ENCODE measurements at places on chromosomes 5 and 9.

- no peak for DNase-seq
These were observed 185.5 kb downstream of the HSD17B3 start for GRCh38 chr9:96116275-96117064.

- no peak for DNase-seq
These were observed 81.0 kb upstream of the TRIO start for GRCh38 chr5:14062178-14062577.

DNA sequence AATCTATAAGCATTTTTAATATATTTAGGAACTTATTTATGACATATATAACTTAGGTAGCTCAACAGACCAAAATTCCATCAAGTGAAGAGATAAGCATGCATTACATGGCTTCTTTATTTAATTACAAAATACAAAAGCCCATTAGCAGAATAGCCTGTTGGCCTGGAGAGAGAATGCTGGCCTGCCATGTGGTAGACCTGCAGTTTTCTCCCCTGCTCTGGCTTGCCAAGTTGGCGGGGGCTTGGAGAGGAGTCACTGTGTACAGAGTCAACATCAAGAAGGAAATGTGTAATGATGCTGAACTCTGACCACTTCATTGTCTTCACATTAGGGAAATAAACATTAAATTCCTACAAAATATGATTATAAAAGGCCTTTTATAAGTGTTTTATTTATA, 69.8 kb upstream of the CNTLN start:
- DNase-seq = no peak

DNA sequence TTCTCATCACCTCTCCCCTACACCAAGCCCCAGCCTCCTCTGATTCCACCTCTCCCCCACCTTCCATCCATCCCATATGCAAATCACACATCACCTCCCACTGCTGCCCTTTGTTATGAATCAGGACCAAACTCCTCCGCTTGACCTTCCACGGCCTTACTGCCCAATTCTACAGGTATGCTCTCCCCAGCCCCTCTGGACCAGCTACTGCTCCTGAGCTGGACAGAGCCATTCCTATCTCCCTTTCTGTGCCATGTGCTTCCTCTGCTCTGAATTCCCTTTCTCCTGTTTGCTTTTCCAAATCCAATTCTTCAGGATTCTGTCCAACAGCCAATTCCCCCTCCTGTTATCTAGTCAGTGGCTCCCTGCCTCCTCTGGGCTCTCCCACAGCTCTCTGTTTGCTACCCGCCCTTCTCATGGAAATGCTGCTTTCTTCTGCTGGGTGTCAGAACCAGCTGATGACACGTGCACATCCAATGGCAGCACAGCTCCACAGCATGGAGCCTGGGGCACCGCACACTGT, 8.3 kb downstream of the FABP6 start:
- DNase-seq = no peak

GRCh38 chr9:15711531-15711930, 158.7 kb downstream of the CCDC171 start:
- no peak for DNase-seq

DNA sequence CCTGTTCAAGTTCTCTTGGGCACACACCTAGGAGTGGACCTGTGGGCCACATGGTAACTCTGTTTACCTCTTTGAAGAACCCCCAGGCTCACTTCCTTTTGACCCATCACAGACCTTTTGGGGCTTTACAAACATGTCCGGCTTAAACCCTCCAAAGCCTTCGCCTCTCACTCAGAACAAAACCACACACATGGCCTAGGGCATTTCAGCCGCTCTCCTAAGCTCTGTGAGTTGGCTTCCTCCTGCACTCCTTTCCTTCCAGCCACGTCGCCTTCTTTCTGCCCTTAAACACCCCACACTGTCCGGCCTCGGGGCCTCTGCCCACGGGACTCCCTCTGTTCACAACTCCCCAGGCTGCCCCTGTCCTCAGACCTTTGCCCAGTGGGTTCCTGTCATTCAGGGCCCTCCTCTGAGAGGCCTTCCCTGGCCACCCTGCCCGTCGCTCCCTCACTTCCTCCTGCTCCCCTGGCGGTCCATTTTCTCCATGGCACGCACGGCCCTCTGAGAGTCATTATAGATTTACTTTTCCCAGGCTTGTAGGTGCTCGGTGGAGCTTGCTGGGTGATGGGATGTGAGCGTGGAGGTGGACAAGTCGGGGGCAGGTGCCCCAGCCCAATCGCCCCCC, 1.9 kb downstream of the DOK3 start:
- no peak for DNase-seq

DNA sequence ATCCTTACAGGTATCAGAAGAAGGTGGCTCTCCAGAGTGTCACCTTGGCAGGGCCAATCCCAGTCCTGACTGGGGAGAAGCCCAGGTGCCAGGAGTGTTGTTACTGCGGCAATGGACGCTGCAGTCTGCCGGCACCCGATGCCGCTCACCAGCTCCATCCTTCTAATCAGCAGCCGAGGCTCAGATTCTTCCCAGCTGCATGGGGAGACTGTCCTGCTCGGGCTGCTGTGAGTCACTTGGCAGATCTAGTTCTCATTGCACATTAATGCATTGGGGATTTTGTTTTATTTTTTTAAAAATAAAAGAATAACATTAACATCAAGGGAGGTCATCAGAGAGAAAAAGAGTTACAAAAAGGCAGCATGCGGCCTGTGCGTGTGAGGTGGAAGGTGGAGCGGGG, 115.8 kb downstream of the MTX3 start:
- no peak for DNase-seq

DNA sequence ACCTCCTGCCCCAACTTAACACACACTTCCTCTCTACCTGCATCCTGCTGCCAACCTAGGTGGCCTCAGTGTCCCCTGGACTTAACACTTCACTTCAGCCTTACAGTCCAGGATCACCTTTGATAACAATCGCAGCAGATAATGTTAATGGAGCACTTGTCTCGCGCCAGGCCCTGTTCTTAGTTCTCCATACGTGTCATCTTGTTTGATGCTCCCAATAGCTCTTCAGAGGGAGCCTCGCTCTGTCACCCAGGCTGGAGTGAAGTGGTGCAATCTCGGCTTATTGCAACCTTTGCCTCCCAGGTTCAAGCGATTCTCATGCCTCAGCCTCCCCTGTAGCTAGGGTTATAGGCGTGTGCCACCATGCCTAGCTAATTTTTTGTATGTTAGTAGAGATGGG, 62.7 kb upstream of the SHB start:
- DNase-seq = no peak

- DNase-seq = no peak
These were observed 309.6 kb downstream of the MLLT3 start for GRCh38 chr9:20312732-20313131.

DNA sequence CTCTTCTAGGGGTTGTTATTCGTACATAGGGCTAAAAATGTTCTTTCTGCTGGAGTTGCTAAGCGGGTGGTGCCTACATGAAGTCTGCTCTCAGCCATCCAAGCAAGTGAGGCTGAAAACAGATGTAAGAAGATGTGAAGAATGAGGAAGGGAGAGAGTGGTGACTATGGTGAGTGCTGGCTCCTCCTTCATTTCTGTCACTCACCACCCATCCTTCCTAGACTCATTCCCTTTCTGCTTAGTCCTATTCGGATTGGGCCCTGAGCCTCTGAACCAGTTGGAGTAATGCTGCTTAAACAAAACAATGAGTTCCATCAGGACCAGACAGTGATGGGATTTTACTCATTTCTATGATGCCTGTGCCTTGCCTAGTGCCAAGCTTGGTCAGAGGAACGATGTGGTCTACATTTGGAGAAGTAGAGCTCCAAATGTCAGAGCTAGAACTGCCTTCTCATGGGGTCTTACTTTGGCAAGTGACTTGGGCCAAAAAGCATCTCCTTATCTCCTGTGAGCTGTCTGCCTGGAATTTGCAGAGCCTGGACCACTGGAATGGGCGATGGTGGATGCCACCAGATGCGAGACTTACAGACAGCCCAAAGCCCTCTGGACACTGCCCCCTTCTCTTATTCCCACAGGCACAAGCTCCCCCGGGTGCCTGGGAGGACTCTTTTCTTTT, 192.9 kb downstream of the FBXL7 start:
- DNase-seq = no peak

GRCh38 chr5:143350341-143350740, 53.1 kb downstream of the NR3C1 start:
- DNase-seq = no peak

- DNase-seq = no peak
These were observed 56.6 kb downstream of the LSM11 start for GRCh38 chr5:157800137-157800536.

GRCh38 chr9:136437839-136438547, 1.7 kb downstream of the INPP5E start:
- DNase-seq = no peak

DNA sequence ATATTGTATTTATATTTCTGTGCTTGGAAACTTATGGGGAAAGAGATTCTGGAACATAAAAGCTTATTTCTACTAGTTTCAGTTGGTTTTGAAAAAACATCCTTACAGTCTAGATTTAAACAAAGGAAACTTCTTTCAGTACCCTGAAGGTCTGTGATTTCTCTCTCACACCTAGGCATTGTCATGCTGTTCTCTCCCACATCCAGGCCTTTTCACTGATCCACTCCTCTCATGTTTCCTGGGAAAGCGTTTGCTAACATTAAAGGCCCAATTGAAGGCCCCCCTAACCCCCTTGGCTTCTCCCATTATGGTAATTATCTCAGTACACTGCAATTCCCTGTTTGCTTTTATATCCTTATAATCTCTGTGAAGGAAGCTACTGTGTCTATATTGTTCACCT, 856 bp upstream of the PCDHGA3 start:
- DNase-seq = no peak

- no peak for DNase-seq
These were observed 127.5 kb upstream of the IRX4 start for GRCh38 chr5:2009986-2010914.

DNA sequence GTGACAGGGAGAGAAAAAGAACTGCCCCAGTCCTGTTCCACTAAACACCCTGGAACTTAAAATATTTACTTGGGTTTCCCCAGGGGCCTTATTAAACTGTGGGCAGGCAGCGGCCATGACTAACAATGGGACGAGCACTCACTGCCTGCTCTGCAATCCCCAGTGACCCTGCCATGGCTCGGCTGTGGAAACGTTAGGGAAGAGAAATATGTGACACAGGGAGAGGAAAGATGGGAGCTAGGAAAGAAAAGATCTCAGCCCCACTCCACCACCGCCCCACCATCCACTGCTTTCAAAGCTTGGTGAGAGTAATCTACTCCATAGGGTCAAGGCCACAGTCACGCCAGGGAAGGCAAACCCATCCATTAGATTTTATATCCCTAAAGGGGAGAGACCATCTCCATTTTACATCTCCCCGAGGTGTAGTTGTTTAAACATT, 117.6 kb downstream of the EFNA5 start:
- DNase-seq = no peak

DNA sequence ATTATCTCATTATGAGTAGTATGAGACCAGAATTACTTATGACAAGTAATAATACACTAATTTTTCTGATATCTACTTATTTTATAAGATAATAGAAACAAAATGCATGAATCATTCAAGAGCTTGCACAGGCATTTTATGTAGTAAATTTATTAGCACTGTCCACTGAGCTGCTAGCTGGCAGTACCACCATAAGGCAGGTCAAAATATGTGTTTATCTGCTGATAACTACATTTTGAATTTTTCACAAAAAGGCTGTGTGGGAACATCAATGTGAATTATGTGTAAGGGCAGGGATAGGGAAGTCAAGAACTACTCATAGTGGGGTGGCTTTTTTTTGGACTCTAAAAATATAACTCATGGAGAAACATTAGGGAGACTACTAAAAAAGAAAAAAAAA, 249.6 kb downstream of the PAPPA start:
- no peak for DNase-seq

DNA sequence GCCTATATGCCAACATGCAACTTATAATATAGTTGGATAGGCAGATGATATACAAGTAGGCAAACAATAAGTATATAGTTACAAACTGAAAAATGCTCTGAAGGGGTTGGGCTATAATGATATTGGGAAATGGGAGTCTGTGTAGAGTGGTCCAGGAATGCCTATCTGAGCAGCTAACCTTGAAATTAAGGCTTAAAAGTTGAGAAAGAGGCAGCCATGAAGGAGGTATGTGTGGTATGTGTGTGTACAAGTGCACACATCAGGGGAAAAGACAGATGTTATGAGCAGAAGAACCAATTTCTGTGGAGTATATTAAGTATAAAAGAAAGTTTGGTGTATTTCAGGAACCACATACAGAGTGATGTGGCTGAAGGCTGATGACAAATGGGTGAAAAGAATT, 154.9 kb upstream of the PAPPA start:
- no peak for DNase-seq

DNA sequence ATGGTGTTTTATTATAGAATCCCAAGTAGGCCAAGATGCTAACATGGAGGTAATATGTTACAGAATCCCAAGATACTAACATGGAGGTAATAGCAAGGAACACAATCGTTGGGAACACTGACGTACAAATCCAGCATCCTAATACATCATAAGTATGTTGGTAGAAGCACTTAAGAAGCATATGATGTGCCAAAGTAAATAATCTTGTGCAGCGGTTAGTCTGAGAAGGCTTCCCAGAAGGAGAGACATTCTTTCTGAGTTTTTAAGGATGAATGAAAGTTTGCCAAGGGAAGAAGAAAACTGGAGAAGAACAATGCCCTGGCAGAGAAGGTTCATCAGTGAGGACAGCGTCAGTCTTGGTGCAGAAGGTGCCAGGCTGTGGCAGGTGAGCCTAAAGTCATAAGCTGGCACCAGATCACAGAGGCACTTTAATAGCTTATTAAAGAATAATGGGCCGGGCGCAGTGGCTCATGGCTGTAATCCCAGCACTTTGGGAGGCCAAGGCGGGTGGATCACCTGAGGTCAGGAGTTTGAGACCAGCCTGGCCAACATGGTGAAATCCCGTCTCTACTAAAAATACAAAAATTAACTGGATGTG, 294.5 kb upstream of the PIK3R1 start:
- DNase-seq = no peak

DNA sequence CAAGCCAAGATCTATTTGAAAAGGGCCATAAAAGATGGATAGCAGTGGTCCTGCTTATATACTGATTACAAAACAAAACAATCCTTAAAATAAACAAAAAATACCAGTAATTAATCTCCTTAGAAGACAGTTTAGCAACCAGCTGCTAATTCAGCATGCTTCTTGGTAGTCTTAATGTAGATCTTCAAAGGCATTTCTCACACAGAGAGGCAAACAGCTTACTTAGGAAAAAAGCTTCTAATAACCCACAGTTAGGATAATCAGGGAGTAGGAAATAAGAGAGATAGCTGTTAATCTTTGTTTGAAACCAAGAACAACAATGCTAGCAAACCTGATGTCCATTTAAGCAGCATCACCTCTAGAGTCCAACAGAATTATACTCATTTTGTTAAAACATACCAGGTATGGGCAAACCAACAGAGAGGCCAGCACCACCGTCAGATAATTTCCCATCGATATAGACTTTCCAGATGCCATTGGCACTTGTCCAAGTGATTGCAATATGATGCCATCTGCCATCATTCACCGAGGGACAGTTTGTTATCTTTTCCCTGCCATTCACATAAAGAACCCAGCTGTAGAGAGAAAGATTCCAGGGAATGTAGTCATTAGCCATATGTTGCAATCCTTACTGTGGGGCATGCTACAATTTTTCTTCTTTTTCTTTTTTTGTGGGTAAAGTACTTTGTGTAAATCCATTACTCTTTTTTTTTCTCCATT, 105.6 kb upstream of the TXNDC8 start:
- DNase-seq = no peak
